ENCODE measurements at places on chromosomes 11 and 22.

GRCh38 chr11:8268530-8269400 is 5.1 kb upstream of the LMO1 start:
- DNase-seq, result peak; percentile 42

- no peak for DNase-seq
Measured at GRCh38 chr11:66854231-66854661, 2.6 kb upstream of the LRFN4 start.

DNA sequence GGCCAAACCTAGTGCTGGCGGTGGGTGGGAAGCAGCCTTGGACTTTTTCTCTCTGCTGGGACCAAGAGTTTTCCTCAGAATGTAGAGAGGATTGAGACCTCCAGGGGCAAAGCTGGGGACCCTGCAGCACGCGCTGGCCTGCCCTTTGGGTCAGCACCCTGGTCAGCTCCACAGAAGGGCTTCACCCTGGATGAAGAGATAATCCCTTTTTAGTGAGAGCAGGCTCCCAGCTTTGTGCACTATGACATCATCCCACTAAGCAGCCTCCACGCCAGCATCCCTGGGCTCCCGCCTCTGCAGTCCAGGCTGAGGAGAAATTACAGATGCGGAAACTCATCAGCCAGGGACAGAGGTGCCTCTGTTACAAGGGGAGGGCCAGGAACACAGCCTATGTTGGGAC is 23.5 kb downstream of the DRICH1 start:
- DNase-seq, result peak; percentile 63

GRCh38 chr11:2827256-2827655 is 58.3 kb downstream of the CDKN1C start:
- DNase-seq, result no peak

- no peak for DNase-seq
Measured at GRCh38 chr11:46639197-46639839, 22.0 kb downstream of the ATG13 start.

DNA sequence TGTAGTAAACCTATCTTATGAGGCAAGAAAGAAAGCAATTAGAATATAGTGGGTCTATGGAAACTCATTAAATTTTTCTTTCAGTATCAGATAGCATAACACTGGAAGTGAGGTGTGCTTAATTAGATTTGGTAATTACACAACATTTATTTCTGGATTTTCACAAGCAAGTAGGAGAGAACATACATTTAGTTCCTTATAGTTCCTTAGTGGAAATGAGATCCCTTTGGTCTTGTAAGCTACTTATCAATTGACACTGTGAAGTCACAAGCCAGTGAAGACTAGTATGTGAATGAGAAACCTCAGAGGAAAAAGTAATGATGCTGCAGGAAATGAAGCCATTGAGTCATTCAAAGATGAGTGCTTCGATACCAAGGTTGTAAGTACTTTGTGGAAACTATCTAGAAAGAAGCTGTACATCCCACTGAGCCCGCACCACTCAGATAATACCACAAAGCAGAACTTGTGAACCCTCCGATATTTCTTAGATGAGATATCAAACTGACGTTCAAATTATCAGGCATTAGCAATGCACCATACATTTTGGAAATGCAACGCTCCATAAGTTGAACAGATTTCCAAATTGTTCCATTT is 53.5 kb downstream of the ENTHD1 start:
- DNase-seq, result no peak

DNA sequence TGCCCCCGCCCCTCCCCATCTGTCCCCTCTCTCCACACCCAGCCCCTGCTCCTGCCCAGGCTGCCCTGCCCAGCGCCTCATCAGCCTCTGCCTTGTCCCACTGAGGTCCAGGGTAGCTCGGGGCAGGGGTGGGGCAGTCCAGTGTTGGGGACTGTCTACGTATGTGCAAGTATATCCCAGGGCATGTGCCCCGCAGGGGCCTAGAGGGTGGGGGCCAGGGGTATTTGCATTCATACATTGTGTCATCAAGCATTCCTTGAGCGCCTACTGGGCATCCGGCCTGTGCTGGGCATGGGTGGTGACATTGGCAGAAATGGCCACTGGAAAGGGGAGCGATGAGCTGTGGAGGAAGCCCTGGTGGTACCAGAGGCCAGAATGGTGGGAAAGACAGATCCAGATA is 17.6 kb upstream of the TAB1 start:
- DNase-seq, result no peak

GRCh38 chr11:128694618-128695481 is 978 bp downstream of the FLI1 start:
- peak; percentile 57 for DNase-seq

DNA sequence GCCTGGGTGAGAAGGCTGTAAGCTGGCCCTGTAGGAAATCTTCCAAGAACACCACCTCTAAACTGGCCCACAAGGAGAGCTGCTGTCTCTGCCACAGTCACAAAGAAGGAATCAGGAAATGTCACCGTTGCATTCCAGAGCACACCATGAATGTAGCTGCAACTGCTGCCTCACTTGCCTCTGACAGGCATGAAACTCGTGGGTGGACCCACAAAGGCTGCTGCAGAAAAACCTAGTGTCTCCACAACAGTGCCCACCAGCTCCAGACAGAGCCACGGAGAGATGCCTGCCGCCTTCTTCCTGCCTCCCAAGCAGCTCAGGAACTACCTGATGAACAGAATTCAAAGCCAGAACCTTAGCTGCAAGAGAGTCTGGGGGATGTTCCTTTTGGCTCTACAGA is 10.5 kb downstream of the DNAJB13 start:
- no peak for DNase-seq

- no peak for DNase-seq
Measured at GRCh38 chr11:102476069-102476468, 23.5 kb upstream of the TMEM123 start.

DNA sequence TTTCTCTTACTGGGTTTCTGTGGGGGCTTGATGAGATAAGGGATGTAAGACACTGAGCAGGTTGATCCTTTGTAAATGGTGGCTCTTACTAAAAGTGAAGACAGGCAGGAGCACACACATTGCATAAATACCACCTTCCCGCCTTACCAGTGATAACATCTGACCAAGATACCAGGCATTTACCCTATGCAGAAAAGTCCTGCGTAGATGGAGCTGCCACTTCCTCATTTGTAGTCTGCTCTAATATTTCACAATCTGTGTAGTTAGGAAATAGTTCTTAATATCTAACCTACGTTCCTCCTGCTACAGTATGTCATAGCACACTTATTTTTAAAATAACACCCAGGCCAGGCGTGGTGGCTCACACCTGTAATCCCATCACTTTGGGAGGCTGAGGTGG is 23.9 kb upstream of the SWAP70 start:
- DNase-seq, result no peak

GRCh38 chr11:123577081-123577598 is 77.3 kb downstream of the SCN3B start:
- DNase-seq, result peak; percentile 56

GRCh38 chr11:107054391-107054790 is 36.1 kb upstream of the GUCY1A2 start:
- DNase-seq, result no peak

DNA sequence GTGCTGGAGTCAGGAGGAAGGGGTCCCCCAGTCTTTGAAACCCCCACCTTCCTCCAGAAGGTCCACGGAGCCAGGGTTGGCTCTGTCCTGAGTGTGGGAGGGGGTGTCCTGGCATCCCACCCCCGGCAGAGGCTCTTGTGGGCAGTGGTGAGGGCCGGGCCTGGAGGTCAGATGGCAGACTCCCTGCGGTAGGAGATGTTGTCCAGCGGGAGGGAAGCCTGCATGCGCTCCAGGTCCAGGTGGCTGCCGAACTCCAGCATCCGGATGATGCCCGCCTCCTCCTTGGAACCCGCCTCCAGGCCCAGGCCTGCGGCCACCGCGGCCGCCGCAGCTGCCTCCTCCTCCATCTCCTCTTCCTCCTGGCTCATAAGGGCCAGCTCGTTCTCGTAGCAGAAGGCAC is 28.4 kb downstream of the KCNJ4 start:
- DNase-seq, result no peak

DNA sequence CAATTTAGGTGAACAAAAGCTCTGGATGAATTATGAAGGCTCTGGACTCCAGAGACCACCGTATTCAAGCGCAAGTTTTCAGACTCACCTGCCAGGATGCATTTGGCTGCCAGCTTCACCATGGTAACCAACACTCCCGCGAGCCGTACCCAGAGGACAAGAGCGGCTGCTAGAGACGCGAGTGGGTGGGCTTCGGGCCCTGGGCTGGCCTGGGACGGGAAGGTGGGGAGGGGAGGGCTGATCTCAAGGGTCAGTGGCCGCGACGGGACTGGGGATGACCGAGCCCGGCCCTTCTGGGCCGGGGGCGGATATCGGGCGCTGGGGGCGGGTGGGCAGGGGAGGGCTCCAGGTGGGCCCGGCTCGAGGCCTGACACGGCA is 344 bp downstream of the IFT27 start:
- DNase-seq, result peak; percentile 37

- no peak for DNase-seq
Measured at GRCh38 chr11:128513915-128514681, 73.3 kb downstream of the ETS1 start.

GRCh38 chr11:66022401-66023185 is 3.7 kb downstream of the CATSPER1 start:
- DNase-seq, result peak; percentile 82

- DNase-seq, result no peak
Measured at GRCh38 chr11:10323793-10324170, 18.9 kb downstream of the ADM start.

GRCh38 chr22:32199341-32199740 is 5.5 kb downstream of the RFPL2 start:
- no peak for DNase-seq

GRCh38 chr22:47442821-47443220 is 680.4 kb downstream of the TBC1D22A start:
- DNase-seq, result no peak

GRCh38 chr22:44219101-44219870 is 38.6 kb downstream of the PARVG start:
- no peak for DNase-seq

DNA sequence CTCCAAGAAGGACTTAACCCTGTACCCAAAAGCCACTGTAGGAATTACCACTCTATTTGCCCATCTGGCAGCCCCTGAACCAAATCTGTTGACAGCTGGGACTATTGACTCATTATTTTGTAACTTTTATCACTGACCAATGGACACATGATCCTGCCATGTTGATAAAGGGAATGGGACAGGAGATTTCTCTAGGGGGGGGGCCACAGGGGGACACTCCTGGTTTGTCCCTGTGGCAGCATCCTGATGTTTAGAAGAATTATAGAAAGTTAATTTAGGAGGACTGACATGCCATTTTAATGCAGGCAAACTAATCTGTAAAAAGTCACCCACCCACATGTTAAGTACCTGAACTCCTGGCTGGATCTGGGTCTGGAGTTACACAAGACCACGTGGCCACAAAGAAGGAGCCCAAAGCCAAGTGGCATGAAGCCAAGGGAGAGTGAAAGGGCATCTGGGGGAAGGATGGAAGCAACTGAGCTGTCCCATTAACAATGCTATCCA is 558.1 kb downstream of the ETS1 start:
- DNase-seq, result no peak

GRCh38 chr11:17221968-17222367 is 14.2 kb upstream of the PIK3C2A start:
- peak; percentile 6 for DNase-seq

GRCh38 chr11:11401960-11402535 is 49.0 kb upstream of the CSNK2A3 start:
- DNase-seq, result no peak

DNA sequence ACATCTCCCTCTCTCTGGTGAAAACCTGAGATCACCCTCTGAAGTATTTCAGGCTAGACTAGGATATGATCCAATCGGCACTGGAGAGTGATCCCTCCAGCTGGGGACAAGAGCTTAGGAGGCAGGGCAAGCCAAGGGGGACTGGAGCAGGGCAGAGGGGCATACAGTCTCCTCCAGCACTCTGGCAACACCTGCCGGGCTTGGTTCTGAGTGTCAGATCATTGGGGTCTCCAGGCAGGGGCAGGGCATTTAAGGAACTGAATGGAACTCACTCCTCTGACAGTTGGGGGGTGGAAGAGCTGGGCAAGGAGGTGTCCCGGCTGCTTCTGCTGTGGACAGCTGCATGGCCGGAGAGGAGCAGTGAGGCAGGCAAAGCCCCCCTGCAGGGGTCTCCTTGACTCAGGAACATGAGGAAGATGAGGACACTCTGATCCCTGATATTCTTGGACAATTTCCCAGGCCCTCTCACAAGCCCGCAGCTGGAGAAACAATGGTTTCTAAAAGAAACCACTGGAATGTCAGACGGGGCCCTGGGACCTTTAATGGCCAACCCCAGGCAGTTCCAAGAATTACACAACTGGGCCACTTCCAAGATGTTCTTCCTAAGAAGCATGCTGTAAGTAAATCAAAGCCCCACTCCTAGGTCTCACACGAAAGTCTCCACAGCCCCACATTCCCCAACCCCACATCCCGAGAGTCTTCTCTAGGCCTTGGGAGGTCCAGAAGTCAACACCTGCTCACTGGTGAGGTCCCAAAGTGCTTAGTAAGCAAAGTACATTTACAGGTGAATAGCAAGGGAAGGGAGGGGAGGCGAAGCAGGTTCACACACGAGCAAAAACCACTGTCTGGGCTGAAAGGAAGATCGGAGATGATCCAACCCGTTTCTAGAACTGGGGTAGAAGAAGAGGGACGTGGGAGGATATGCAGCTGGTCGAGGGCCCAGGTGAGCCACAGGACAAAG is 1.2 kb upstream of the CCDC86 start:
- DNase-seq, result no peak

DNA sequence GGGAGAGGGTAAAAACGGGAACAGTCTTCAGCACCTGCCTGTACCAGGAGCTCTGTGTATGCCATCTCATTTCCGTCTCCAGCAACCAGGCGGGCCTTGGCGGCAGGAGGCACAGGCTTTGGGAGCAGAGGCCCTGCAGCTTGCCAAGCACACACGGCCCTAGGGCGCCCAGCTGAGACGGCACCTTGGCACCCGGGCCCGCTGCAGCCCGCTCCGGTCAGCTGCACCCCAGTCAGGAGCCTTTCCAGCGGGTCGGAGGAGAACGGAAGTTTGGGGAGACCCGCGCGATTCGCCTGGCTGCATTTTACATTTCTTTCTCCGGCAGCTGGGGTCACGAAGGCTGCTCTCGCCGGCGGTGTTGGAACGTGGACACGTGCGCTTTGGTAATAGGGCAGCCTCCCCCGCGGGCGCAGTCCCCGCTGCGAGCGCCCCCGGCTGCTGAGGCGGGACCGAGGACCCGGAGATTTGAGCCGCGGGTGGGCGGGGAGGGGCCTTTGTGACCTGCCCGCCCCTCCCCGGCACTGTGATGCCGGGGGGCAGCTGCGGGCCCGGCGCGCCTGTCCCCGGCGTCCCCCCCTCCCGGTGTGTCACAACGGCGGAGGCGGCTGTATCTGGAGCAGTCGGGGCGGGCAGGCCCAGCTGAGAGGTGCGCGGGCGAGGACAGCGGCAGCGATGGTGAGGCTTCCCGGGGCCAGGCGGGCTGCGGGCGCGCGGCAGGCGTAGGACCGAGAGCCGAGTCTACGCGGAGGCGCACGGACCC is at the start of gene TUBA8:
Gene TUBA8 (plus strand): TSS at position 616 of the 760 bp plus-strand sequence. CDS start 57 bp downstream, at position 673.
- DNase-seq, result peak; percentile 29

- DNase-seq, result no peak
Measured at GRCh38 chr11:61042961-61043540, 59.2 kb upstream of the CD5 start.

- no peak for DNase-seq
Measured at GRCh38 chr11:37171451-37171850, 573.4 kb upstream of the RAG2 start.

Measured in mesendoderm (in vitro differentiated cells).